ENCODE measurements at places on chromosomes 16 and 17.

DNA sequence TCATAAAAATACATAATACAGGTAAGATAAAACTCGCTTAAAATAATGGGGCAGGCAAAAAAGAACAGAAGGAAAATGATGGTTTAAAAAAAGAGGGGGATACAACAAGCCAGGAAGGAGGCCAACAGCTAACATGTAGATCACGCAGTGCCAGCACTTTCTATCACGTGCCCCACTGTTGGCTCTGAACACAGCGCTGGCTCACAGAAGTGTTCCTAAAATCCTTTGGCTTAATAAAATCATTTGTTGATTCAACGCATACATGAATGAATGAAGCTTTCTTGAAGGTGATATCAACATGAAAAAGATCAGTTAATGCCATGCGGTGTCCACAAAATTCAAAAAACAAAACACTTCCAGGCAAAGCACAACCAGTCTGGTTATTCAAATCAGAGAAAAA is 8.5 kb downstream of the ITGAE start:
- no peak for DNase-seq

DNA sequence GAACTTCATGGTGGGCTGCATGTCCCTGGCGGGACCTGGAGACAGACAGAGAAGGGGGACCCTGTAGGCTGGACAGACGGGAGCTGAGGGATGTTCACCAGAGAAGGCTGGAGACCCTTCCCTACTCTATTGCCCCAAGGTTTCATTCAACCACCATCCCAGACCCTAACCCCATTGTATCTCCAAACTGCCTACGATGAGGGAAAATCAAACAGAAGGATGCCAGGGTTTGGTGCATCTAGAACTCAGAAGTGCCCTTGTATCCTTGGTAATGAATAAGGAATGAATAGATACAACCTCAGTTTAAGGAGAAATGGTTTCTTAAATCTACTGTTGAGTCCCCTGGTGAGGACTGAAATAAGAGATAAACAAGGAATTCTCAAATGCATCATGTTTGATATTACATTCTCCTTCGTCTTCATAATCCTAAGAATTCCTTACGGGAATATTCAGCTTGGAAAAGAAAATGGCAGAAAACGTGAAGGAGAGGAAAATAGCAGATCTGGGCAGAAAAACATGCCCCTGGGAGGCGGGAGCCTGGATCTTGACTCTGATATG is 16.4 kb downstream of the TNS4 start:
- no peak for DNase-seq

DNA sequence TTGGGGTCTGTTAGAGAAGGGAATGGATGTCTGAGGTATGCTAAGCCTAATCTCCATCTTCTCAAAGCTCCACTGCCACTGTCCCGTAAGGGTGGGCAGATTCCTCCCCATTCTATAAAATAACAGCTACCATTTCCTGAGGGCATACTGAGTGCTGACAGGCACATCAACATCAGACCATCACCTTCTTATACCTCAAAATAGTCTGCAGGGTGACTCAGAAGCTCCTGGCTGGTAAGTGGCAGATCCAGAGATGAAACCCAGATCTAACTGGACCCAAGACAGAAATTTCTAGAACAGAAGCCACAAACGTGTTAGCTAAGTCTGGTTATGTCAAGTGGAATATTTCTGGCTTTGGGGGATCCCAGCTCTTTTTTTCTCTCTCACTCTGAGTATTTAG is 548.0 kb downstream of the WWOX start:
- DNase-seq, result no peak

DNA sequence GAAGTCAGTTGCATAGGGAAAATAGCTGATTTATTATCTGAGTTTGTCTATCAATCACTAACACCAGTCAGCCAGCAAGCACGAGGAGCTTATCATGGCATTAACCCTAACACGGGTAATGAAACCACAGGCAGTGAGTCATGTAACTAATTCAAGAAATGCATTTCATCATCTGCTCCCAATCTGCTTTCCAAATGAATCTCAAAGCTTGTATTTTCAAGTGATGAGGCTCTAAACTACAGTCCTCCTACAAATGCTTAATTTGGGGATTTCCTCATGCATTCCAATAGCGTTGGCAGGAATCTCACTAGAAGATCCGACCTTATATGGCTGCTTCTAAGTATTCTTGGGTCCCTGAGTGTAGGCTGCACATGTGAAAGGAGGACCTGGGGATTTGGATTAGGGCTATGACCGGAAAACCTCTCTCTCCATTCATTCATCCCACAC is 118.4 kb upstream of the HSBP1 start:
- DNase-seq, result no peak

DNA sequence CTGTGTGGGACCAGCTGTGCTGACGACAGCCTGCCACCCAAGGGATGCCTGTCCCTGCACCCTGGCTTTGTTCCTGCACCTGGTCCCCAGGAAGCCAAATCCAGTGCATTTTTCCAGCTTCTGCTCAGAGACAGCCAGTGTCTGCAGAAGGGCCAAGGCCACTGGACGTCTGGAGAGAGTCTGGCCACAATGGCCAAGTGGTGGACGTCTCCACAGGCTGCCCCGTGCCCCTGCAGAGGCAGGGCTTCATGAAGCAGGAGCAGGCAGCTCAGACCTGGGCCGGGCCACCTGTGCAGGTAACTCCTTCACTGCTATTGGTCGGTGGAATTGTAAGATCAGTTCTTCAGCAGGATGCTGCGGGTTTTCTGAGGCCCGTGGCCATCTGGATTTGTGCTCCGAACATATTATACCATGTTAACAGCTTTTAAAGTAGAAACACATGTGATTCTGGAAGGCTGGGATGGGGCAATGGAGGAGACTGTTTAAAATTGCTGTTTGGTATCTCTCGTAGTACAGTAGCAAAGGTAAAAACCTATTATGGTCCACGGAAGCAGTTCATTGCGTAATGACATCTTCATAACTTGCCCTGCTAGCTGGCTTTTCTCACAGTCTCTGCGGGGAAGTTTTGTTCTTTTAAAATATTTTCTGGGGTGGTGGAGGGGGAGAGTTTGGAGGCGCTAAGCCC is 185.3 kb downstream of the CCDC182 start:
- no peak for DNase-seq

DNA sequence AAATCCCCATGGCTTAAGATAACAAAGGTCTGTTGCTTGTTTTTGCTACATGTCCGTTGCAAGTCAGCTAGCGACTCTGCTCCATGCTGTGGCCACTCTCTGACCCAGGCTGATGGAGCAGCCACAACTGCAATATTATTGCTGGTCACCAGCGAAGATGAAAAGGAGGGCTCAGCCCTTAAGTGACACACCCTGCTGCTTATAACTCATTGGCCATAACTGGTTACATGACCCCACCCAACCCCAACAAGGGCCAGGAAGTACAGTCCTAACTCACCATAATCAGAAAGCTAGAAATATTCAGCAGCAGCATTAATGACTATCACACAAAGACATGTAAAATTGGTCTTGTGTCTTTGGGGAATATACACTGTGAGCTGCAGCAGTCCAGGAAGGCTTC is 224.3 kb downstream of the SOX9 start:
- no peak for DNase-seq

GRCh38 chr17:73647772-73648542 is 3.7 kb upstream of the SDK2 start:
- DNase-seq, result no peak

DNA sequence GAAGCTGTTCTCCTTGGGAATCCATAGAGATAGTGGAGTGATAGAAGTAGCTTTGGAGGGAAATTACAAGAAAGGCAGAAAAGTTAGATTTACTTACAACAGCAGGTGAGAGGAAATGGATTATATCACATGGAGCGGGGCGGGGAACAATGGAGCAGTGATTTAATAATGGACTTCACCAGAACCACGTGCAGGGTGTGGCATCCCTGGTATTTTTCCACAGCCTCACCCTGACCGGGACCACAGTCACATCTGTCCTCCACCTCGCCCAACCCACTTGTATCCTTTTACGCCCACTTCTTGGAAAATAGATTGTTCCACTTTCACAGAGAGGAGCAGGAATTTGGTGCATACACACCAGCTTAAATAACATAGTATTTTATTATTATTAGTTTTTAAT is 15.9 kb upstream of the CYB5B start:
- no peak for DNase-seq

DNA sequence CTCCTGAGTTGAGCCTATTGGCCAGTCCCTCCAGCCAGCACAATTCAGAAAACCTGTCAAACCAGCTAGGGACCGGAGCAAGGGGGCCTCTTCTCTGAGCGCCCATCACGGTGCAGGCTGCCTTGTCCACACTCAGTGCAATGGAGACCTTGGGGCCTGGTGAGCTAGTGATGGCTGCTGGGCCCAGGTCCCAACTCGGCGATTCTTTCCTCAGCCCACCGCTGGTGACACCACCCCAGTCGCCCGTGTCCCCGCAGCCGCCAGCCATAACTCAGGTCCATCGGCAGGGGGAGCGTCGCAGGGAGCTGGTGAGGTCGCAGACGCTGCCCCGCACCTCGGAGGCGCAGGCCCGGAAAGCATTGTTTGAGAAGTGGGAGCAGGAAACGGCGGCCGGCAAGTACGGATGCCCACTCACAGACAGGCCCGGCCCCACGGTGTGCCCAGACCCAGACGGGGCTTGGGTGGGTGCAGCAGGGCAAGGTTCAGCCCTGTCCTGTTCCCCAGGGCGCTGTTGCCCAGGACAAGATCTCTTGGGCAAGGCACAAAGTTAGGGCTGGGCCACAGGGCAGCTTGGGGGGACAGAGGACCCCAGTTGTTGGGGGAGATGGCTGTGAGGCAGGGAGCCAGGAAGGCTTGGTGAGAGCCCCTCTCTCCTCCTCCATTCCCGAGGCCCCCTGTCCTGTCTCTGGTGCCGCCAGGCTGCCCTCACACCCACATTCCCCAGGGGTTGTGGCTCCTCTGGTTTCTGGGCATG is 10.8 kb downstream of the SMTNL2 start:
- peak; percentile 57 for DNase-seq

GRCh38 chr16:74865922-74866598 is 91.4 kb upstream of the FA2H start:
- no peak for DNase-seq

DNA sequence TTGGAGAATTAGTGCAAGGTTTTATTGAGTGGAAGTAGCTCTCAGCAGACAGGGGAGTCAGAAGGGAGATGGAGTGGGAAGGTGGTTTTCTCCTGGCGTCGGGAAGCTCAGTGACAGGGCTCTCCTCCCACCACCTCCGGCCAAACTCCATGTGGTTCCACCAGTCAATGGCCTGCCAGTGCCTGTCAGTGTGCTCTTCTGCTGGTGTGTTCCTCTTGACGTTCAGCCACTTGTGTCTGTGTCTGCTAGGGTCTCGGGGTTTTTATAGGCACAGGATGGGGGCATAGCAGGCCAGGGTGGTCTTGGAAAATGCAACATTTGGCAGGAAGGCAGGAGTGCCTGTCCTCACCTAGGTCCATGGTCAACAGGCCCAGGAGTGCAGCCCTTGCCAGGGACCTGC is 506.7 kb upstream of the KIF2B start:
- DNase-seq, result no peak

- no peak for DNase-seq
Measured at GRCh38 chr17:31570231-31570630, 178.8 kb downstream of the RAB11FIP4 start.

GRCh38 chr17:74296548-74296936 is 22.5 kb downstream of the DNAI2 start:
- no peak for DNase-seq

DNA sequence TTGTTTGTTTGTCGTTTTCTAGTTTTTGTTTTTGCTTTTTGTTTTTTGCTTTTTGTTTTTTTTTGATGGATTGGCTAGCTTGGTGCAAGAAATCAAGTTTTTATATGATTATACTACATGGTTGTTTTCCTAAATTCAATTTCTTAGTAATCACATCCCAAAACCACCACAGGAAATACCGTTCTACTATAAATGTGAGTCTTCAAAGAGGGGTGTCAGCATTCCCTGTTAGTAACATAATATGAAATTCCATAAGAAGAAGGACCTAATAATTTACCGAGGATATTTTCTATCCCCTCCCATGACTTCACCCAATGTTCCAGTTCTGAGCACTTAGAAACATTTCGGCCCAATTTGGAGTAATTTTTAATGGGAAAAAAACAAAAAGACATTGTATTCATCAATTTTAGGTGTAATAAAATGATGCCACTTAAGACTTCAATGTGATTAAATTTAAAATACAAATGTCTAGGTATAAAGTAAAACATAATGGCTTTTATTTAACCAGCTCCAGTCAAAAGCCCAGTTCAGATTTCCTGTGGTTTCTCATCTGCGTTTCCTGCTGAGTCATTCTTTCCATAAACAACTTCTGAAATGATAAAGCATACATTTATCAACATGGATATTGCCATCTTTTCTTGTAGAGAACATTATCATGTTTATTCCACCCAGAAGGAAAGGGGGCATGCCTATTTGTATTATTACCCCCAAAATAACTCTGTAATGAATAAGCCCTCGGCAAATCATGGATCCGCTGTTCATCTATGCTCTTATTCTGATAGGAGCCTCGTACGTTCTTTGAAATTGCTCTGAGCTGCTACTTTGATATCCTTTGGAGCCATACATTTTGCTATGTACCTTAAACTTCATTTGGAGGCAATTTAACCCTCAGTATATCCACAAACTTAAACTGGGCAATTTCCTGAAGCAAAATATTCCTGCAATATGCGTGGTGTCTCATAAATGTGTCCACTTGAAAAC is 28.1 kb downstream of the HSBP1 start:
- DNase-seq, result no peak

GRCh38 chr16:79599256-79599836 is 1.2 kb downstream of the MAF start:
- peak; percentile 37 for DNase-seq

GRCh38 chr17:53336281-53336680 is 486.4 kb upstream of the KIF2B start:
- DNase-seq, result no peak

DNA sequence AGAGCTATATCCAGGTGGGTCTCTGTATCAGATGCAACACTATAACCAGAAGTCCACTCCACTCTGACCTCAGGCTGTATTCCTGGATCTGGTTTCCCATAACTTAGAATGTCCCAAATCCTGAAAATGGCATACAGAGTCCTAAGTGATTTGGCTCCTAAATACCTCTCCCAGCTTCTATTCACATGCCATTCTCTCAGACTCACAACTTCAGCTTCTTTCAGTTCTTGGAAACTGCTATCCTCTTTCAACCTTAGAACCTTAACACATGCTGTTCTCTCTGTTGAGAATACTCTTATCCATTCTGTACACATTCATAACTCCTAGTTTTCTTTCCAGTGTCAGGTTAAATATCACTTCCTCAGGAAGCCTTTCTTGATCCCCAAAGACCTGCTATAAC is 132.0 kb downstream of the BRIP1 start:
- DNase-seq, result no peak

- no peak for DNase-seq
Measured at GRCh38 chr16:85380002-85380395, 233.1 kb upstream of the GSE1 start.

GRCh38 chr17:65660947-65661346 is 99.5 kb upstream of the AXIN2 start:
- no peak for DNase-seq

DNA sequence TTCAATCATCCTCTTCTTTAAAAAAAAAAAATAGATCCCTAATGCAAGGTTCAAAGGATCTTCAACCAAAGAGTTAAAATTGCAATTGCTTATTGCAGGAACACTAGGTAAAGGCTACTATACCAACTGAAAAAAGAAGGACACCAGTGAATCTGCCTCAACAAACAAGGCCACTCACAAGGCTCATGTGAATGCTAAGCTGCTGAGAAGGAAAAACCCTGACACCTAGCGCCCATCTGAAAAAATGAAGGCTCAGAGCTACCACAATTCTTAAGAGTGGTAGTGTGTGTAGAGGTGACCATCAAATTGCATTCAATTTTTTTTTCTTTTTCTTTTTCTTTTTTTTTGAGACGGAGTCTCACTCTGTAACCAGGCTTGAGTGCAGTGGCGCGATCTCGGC is 201.6 kb upstream of the C17orf78 start:
- no peak for DNase-seq
